ENCODE measurements at places on chromosomes 16 and 17.

- no peak for DNase-seq
These were observed 39.3 kb downstream of the DHRS7B start for GRCh38 chr17:21165922-21166594.

DNA sequence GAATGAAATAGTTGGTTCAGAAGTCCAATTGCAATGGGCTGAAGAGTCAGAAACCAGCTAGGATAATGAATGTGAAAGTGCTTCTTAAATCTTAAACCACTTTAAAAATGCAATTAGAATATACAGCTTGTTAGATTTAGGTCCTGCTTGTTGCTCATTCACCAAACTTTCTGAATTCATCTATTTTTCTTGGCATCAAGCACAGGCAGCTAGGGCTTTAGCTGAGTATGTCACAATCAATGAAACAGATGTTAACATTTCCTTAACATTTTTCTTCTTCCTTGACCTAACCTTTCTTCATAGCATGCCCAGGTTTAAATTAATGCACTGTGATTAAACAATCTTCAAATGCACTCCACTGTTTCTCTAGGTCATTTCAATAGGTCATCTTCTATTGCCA lies 14.4 kb downstream of the KIF2B start:
- DNase-seq: no peak

- no peak for DNase-seq
These were observed 168.2 kb downstream of the VPS53 start for GRCh38 chr17:546456-546855.

DNA sequence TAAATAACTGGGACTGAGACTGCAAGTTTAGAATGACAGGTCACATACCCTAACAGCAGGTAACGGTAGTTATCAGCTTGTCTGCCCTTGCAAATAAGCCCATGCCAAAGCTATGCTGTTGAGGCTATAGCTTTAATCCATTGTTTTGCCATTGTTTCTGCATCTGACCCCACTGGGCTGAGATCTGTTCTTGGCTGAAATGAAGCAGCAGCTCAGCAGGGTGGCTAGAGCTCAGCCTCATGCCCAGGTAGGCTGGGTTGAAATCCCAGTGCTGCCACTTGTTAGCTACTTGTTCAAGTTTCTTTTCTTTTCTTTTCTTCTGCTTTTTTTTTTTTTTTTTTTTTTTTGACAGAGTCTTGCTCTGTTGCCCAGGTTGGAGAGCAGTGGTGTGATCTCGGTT lies 40.1 kb downstream of the NKD1 start:
- DNase-seq: no peak

DNA sequence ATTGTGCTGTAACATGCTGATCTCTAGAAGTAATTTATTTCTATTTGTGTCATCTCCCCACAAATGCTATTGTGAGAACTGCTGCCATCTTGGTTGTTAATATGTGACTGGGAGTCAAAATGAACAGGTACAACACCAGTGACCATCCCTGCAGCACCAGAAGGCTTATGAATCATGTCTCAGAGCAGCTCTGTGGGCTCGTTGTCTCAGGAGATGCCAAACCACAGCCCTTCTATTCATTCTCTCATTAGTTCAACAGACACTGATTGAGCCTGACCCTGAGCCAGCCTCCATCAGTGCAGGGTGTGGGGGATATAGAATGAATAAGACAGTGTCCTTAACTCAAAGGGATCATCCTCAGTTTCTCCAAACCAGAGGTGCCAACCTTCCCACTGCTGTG lies 92.5 kb downstream of the UTP18 start:
- peak; percentile 32 for DNase-seq

- DNase-seq: no peak
These were observed 76.9 kb upstream of the ZFHX3 start for GRCh38 chr16:73124665-73125375.

GRCh38 chr16:72502594-72503005 lies 330.6 kb upstream of the PMFBP1 start:
- DNase-seq: no peak

GRCh38 chr16:1984347-1985225 lies 593 bp downstream of the GFER start:
- DNase-seq: no peak

GRCh38 chr17:49998836-49999511 lies 4.0 kb upstream of the DLX3 start:
- no peak for DNase-seq

- no peak for DNase-seq
These were observed 991 bp downstream of the KPNA2 start for GRCh38 chr17:68036304-68037147.

GRCh38 chr16:8431783-8432182 lies 158.5 kb downstream of the TMEM114 start:
- DNase-seq: no peak

GRCh38 chr16:28932339-28933141 lies 769 bp downstream of the CD19 start:
- no peak for DNase-seq

DNA sequence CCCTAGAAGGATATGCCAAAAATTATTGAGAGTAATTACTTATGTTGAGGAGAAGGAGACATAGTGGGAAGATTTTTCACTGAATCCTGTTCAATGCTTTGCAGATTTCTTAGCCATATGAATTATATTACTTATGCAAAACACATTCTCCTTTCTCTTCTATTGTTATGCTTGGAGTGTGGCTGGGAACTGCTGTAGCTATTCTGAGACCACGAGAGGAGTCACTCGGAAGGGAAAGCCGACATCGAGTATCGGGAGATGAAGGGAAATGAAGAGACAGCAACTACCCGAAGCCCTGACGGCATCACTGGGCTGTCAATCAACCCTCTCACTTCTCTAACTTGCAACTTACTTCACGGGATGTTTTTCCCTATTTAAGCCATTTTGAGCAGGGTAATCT lies 39.6 kb downstream of the STX8 start:
- no peak for DNase-seq

- peak; percentile 38 for DNase-seq
These were observed 3.6 kb upstream of the MMP15 start for GRCh38 chr16:58021661-58022551.

GRCh38 chr16:50114357-50115129 lies 38.6 kb upstream of the TENT4B start:
- no peak for DNase-seq

GRCh38 chr16:73190256-73190655 lies 142.3 kb upstream of the ZFHX3 start:
- no peak for DNase-seq

GRCh38 chr17:76556765-76557367 lies 17.0 kb downstream of the PRCD start:
- DNase-seq: peak; percentile 76

GRCh38 chr16:87487361-87487924 lies 5.4 kb downstream of the ZCCHC14 start:
- no peak for DNase-seq

GRCh38 chr16:2039274-2040031 lies 8.2 kb downstream of the NTHL1 start:
- DNase-seq: no peak

GRCh38 chr16:35639233-35640205 lies 2180.1 kb downstream of the TP53TG3F start:
- no peak for DNase-seq

DNA sequence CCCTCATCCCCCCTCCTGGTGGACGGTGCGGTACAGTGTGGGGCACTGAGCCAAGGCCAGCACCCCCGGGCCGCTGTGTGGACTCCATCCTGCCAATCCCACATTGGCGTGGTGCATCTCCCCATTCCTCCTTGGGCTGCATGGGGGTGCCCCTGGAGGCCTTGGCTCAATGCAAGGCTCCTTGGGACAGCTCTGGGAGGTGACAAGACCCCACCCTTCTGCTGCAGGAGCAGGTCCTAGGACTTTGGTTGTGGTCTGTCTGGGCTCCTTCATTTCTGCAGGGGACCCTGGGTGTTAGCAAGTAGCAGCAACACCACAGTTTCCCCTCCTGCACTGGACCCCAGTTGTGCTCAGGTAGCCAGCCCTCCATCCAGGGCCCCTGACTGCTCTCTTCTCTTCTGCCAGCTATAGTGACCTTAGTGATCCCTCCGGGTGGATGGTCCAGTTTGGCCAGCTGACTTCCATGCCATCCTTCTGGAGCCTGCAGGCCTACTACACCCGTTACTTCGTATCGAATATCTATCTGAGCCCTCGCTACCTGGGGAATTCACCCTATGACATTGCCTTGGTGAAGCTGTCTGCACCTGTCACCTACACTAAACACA lies 1.3 kb downstream of the PRSS21 start:
- DNase-seq: no peak

- no peak for DNase-seq
These were observed 9.3 kb downstream of the IL4R start for GRCh38 chr16:27322858-27323780.

GRCh38 chr16:8874388-8874787 lies 5.6 kb upstream of the CARHSP1 start:
- DNase-seq: no peak

DNA sequence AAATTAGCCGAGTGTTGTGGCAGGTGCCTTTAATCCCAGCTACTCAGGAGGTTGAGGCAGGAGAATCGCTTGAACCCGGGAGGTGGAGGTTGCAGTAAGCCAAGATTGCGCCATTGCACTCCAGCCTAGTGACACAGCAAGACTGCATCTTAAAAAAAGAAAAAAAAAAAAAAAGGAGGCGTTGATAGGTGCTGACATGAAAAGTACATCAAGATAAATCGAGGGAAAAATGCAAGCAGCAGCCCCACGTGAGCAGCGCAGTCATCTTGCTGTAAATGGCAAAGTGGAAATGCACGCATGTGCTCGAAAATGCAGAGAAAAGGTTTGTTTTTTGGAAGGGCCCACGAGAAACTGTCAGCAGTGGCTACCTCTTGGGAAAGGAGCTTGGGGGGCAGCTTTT lies 20.9 kb downstream of the MXRA7 start:
- no peak for DNase-seq

DNA sequence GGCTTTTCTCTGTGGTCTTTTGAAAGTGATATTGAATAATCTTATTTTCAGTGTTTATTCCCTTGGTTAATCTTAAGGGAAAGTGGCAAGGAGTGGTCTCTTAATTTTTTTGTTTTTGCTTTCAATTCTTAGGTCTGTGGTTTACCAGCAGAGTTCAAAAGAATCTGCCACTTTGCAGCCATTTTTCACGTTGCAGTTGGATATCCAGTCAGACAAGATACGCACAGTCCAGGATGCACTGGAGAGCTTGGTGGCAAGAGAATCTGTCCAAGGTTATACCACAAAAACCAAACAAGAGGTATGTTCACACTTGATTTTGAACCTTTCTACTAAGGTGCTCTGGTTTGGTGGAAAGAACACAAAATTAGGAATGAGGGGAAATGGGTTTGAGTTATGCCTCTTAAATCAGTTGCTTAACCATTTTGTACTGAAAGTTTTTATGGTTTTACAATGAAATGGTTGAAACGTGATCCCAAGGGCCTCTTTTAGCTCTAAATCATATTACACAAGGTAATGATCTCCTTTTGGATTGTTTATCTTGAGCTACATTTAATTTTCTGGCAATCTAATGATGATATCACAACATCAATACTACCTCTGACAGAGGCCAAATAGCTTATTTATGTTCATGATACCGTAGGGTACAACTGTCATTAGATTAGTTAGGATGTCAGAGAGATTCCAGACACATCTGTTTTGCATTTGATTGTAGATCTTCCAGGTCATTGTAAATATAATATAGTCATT lies 51.6 kb upstream of the CRISPLD2 start:
- DNase-seq: no peak

GRCh38 chr16:82533189-82533588 lies 93.6 kb upstream of the CDH13 start:
- DNase-seq: no peak

GRCh38 chr16:85777583-85778310 lies 21.6 kb downstream of the EMC8 start:
- no peak for DNase-seq

DNA sequence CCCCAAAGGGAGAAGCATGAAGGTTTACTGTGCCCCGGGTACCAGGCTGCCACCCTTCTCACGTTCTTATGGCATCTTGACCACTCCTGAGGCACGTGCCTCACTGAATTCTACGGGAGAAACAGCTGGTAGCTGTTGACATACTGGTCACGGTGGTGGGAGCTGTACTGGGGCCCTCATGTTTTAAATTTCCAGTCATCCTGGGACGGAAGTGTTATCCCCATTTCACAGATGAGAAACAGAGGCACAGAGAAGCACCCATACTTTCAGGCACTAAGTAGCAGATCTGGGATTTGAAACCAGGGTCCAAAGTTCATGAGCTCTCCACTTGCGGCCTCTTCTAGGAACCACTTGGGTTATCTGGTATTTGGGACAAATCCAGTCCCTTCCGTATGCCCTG lies 26.3 kb upstream of the DOC2B start:
- DNase-seq: no peak

DNA sequence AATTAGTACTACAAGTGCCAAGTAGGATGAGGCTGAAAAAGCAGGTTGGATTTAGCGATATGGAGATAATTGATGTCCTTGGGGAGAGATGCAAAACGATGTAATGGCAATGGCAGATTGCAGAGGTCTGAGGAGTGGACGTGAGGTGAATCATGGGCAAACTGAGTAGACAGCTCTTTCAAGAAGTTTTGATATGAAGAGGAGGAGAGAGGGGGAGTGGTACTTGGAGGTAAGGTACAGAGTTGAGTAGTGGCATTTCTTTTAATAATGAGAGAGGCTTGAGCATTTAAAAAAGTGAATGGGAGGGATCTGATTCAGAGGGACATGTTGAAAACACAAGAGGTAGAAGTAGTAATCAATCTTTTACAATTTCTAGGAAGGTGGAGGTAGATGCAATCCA lies 17.7 kb upstream of the VPS4A start:
- DNase-seq: no peak

DNA sequence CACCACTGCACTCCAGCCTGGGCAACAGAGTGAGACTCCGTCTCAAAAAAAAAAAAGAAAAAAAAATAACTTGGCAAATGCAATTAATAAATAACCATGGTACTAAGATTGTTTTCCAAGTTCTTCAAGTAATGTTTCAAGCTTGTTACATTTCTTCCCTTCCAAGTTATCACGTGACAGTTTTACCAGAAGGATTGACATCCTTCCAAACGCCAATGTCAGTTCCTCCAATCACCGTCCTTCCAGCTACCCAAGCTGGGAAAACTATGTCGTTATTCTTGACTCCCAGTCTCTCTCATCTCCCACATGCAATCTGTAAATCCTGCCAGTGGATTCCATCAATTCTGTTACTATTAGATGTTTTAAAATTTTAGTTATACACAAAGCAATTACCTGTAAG lies 3.9 kb upstream of the PHAF1 start:
- DNase-seq: no peak

- DNase-seq: no peak
These were observed 24.2 kb downstream of the RDM1 start for GRCh38 chr17:35906191-35906925.

GRCh38 chr17:64418506-64419339 lies 28.1 kb upstream of the PECAM1 start:
- peak; percentile 90 for DNase-seq

DNA sequence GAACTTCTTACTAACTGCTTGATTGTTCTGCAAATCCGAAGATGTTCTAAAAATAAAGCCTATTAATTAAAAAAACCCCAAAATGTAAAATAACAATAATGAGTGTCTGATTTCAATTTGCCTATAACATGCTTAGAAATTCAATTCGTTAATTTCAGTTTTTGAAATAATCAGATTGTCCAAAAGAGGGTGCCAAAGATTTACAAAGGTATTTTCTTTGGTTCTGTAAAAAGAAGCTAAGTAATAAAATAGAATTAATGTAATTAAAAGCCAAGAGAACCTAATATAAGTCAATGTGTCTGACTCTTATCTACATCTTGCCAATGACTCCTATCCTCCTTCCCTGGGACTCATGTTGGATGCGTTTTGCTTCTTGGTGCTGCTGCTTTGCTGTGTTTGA lies 75.0 kb upstream of the CPHXL start:
- peak; percentile 42 for DNase-seq
